ENCODE measurements at places on chromosomes 2 and 18.

DNA sequence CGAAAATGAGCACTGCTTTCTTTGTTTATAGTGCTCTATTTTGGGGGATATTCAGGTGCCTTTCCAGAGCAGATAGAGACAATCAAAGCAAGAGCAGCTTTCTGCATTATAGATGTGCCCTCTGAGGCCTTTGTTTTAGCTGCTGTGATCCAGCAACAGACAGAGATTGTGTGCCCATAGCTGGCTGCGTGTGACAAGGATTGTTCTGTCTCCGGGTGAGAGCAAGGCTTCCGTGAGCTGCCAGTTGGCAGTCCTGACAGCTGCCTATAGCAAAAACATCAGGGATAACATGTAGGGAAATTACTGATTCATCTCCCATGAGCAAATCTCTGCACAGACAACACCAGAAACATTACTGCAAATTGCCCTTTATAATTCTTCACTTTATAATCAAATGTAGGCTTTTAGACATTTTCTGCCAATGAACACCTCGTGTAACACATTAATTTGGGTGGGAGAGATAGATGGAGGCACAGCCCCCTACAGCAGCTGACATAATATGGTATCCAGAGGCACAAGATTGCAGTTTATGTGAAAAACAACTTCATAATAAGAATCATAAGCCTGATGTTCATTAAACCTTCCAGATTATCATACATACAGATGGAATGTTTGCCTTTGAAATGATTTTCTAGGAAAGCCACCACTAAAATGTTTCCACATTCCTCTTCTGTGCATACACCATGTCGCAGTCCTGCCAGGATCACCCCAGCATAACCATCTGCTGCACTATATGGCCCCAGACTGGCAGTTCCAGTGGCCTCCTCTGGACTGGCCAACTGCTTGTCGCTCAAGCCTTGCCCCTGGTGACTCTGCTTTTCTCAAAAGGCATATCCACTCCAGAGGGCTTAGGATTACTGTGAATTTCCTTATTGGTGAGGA lies 131.2 kb downstream of the TRIB2 start:
- DNase-seq, result no peak

DNA sequence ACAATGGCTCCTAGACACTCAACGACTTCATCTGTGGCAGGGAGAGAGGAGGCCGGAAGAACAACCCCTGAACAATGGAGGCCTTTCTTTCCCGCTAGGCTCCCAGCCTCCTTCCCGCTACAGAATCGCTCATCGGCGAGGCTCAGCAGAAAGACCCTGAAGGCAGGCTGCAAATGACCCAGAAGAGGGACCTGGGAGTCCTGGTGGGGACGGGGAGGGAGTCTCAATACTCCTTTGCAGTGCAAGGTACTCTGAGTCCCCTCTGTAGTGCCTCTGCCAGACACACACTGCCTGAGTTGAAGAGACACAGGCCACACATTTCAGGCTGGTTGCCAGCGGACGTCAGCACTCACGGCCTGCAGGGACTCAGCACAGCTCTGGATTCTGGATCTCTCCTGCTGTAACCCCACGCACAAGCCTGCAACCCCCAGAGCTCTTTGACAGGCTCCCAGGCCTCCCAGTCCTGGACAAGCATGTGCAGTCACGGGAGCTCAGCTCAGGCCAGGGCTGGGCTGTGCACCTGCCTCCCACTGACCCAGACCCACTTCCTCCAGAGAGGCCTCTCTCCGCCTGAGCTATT lies 6.1 kb downstream of the GPR17 start:
- DNase-seq, result no peak

GRCh38 chr18:5309888-5310470 lies 14.5 kb upstream of the ZBTB14 start:
- DNase-seq, result no peak

DNA sequence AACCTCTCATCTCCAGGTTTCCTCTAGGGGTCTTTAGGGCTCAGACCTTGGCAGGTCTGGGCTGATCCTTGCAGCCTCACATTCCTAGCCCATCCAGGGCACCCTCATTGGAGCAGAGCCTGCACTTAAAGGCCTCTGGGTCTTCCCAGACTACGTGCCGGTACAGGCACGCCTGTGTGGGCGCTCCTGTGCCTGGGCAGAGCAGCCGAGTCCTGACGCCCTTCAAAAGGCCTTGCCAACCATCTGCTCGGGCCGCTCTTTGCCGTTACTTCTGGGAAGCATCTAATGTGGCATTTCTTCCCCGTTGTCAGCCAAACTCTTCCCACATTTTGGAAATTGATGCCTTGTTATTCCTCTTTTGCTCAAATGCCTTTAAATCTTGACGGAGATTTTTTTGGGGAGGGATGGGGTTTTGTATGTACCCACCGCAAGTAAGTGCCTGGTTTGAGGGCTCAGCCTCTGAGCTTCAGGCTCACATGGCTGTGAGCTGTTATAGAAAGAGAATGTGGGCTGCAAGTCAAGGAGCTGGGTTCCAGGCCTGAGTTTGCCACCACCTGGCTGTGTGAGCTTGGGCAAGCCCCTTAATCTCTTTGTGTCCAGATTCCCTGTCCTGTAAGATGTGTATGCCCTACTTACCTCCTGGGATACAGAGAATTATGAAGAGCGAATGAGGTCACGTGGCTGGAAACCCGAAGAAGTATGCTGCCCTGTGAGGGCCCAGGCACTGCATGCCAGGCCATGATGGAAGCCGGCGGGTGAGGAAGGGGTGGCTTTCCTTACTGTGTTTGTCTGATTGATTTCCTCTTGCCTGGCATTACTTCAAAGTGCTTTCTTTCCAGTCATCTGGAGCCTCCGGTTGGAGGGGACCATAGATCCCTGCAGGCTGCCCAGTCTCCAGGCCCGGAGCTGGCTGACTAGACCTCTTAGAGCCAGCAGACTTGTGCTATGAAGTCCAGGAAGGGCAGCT lies 20.6 kb downstream of the EHD3 start:
- DNase-seq, result no peak

DNA sequence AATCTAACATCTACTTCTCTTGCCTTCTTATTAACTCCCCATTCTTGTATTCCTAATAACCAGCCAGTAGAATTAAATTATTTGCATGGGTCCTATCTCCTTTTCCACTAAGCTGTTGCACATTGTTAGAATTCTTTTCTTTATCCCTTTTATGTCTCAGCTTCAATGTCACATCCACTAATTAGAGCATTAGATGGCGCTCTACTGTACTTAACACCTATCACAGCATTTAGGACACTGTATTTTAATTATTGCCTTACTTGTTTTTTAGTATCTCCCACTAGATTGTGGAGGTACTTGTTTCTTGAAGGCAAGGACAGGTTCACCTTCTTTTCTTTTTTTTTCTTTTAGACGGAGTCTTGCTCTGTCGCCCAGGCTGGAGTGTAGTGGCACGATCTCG lies 3.8 kb downstream of the LIPT1 start:
- no peak for DNase-seq

DNA sequence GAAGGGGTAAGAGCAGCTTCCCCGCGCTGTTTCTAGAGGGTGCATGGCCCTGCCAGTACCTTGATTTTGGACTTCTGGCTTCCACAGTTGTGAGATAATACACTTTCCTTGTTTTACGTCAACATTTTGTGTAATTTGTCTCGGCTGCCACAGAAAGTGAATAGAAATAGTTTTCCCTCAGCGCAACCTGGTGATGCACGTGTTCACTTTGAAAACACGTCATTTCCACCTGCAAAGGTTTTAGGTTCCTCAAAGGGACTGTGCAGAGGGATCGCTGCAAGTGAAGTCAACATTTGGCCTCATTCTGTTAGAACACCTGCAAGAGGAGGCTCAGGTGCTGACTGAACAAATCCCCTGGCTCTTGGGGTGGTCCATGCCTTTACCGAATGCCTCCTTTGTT lies 71.7 kb downstream of the LONRF2 start:
- no peak for DNase-seq

DNA sequence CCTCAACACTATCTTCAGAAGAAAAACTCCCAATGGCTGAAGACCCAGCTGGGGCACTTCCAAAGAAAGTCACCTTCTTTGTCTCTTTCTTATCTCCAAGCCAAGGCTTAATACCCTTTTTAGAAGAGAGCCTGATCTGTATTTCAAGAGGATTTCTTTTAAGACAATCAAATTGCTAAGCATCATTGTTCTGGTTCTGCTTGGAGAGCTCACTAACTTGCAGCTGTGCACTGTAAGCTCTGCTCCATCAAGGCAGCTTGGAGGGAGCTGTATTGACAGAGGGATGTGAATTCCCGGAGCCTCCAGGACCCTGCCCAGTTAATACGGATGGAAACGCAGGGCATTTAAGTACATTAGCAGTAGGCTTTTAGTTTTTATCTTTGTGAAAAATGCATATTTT lies 253.1 kb downstream of the TDRD15 start:
- no peak for DNase-seq

DNA sequence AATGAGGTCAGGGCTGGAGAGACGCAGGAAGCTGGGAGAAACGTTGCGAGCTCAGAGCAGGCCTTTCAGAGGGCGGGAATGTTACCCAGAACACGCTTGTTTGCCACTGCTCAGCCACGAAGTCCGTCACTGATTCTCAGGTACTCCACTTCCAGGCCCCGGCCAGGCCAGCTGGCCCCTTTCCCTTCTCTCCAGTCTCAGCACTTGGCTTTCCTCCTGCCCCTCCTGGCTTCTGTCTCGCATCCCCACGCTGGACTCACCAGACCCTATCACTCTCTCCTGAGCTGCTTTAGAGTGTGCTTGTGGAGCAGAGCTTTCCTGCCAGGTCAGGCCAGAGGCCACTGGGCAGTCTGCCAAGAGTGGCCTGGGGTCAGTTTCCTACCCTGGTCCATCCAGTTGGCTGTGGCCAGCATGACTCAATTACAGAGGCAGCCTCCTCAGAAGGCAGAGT lies 151.4 kb downstream of the TWIST2 start:
- no peak for DNase-seq

- no peak for DNase-seq
Measured at GRCh38 chr2:151665959-151666358, 68.3 kb downstream of the NEB start.

DNA sequence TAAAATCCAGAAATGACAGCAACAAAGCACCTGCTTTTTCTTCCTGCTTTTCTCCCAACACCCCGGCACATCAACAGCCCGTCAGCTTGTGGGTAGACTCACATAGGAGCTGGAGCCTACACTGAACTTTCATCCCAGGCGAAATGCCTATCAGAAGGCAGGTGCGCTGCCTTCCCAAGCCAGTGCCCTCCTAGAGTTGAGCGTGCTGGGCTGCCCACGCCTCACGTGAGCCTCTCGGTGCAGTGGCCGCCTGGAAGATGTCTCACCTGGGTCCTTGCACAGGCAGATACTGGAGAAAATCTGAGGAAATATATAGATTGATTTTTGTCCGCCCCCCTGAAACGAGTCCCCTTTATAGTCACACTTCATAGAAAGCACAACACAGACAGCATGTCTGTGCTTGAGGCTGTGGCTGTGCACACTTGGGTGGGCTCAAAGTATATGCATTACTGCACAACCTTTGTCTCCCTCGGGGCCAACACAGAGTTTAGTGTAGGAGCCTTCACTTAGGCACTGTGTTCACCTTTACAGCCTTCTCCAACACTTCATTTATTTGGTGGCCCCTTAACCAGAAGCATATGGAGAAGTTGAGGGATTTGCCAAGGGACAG lies 112.5 kb downstream of the SMAD7 start:
- no peak for DNase-seq

- no peak for DNase-seq
Measured at GRCh38 chr2:2320486-2321199, 10.4 kb downstream of the MYT1L start.

- no peak for DNase-seq
Measured at GRCh38 chr2:127397568-127398238, 9.9 kb upstream of the MAP3K2 start.

DNA sequence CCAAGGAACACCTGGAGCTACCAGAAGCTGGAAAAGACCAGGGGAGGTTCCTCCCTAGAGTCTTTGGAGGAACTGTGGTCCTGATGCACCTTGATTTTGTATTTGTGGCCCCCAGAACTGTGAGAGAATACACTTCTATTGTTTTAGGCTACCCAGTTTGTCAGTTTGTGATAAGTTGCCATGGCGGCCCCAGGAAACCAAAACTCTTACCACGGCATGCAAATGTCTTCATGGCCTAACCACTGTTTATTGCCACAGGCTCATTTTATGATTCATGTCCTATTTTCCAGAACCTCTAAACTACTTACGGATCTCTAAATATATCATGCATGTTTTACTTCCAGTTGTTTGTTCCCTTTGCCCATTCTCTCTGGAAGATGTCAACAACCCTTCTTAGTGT lies 1250.7 kb upstream of the FAM98A start:
- no peak for DNase-seq

GRCh38 chr2:75920859-75921551 lies 210.3 kb upstream of the GCFC2 start:
- DNase-seq, result no peak

- peak; percentile 16 for DNase-seq
Measured at GRCh38 chr2:212548455-212548819, 9.8 kb upstream of the ERBB4 start.

GRCh38 chr2:42801381-42801780 lies 9.0 kb upstream of the HAAO start:
- no peak for DNase-seq

DNA sequence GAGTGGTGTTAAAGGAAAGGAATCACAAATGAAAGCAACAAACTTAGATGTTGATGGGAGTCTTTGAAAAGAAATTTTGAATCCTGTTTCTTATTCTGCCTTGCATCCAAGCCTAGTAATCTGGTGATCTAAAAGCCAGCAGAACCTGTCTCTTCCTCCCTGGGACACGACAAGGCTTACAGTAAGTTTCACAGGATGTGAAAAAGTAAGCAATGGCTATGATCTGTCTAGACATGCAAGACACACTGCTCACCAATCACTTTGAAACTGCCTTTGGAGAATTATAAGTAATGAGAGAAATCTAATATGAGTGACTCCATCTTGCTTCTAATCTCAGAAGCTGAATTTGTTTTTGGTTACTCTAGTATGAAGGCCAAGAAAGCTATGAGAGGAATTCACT lies 103.7 kb downstream of the KCNH7 start:
- DNase-seq, result no peak

DNA sequence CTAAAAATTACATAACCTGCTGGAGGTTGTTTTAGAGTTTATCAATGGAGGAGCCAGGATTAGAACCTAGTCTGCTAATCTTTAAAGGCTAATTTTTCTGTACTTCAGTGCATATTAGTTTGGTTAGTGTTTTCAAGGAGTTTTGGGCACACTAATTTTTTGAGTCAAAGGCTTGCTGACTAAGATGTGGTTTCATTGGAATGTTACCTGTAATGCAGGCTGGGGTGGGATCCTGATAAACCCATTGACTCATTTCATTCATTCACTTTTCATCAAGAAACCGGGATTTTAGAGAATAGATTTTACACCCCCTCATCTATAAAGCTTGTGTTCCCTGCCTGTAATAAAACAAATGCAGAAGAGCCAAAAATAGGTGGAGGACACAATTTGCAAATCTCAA lies 91.9 kb upstream of the IL1R2 start:
- no peak for DNase-seq

DNA sequence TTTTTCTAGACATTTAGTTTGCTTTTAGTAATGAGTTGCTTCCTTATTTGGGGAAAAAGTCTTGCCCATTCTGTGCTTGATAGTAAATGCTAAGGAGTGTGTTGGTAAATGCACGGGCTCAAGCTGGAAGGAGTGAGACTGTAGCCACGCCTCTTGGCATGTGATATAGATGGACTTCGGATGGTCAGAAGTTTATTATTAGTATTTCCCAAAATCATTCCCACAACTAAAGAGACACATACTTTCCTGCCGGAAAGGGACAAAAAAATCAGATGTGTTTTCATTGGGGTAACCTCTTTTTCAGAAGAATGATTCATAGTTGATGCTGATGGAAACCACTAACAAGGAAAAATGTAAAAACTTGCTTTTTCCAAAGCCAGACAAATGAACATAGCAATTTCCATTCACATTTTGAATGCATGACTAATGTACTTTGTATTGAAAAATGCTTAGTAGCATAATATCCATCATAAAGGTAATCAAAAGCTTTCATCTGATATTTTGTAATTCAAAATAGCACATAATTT lies 133.2 kb downstream of the ZNF532 start:
- peak; percentile 89 for DNase-seq
